ENCODE measurements at places on chromosomes 1 and 21.

DNA sequence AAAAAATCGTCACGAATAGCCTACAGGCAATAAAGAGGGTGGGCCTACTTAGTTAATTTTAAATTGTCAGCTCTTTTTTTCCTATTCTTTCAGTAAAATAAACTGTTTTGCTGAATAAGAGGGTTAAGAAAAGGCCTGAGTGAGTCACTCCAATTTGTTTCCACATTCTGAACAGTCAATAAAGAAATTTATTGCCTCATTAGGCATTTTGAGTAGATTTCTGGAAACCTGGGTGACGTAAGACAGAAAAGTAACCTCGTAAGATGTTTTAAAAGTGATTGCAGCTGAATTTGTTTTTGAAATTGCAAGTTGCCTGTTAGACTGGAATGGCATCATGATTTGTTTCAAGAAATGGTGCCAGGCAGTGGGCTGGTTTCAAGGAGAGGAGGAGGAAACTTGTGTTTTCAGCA, 439.3 kb downstream of the USP25 start:
- DNase-seq = peak; percentile 3

GRCh38 chr1:154627257-154628120, 19.5 kb upstream of the ADAR start:
- peak; percentile 72 for DNase-seq

DNA sequence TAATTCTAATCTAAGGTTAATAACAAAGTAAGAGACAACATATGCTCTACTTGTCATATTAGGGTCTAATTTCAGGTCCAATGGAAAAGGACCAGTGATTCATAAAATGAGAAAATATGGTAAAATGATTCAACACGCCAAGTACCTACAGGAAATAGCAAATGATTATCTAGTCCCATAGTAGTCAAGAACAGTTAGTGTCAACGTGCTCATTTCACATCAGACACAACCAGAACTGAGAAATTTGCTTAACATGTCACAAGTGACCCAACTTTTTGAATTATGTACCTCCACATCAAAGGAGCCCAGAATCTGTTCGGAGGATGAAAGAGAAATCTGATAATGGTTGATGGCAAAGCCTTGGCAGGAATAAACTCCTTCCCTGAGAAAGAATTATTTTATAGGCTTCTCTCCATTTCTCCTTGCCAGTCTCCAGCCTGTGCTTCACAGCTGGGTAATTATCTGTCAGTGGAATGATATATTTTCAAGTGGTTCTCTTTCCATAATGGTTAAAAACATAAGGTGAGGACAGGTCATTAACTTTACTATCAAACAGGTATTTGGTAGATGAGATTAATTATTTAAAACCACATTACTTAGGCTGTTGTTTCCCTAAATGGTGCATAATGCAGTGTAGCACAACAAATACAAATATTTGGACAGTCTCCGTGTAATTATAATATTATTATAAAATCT, 83.2 kb downstream of the APP start:
- no peak for DNase-seq

DNA sequence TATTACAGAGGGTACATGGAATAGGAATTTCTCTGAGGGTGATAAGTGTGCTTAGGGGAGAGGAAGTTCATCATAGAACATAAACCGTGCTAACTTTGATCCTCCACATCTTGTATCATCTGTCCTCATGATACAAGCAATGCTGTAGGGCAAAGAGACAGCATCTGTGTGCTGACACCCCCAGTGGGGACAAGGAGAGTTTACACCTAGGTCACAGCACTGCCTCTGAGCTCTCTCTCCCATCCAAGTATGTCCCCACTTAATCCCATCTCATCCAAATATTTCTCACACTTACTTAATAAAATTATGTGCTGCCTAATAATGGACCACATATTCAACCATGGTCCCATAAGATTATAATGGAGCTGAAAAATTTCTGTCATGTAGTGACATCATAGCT, 4.3 kb upstream of the TEDDM1 start:
- no peak for DNase-seq

- peak; percentile 86 for DNase-seq
Measured at GRCh38 chr1:8025061-8025670, 943 bp downstream of the ERRFI1 start.

GRCh38 chr1:84403347-84403746, 5.1 kb downstream of the DNASE2B start:
- no peak for DNase-seq

DNA sequence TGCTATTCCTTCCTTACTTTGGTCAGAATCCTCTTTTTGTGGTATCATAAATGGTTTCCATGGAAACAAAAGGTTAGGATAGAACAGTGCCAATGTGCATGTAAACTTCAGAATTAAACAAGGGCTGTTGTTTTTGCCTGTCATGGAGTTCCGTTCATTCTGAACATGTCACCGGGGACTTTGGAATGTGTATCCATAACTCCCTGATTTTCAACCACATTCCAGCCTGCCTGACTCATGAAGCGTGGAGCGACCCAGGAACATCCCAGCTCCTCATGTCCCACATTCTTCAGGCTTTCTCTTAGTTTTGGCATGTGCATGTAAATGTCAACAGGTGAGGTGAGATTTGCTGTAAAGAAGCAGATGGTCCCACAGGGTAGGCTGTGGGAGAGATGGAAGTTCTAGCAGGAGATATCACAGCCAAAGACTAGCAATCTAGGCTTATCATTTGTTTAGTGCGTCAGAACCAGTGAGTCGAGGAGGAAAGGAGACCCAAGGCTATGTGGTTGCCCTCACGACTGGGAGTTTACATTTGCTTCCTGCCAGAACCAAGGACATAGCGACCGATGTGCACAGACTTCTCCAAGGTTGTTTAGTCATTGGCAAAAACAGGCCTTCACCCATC, 23.0 kb upstream of the DNAJC11 start:
- peak; percentile 37 for DNase-seq

- DNase-seq = no peak
Measured at GRCh38 chr1:153633161-153633753, 609 bp upstream of the CHTOP start.

DNA sequence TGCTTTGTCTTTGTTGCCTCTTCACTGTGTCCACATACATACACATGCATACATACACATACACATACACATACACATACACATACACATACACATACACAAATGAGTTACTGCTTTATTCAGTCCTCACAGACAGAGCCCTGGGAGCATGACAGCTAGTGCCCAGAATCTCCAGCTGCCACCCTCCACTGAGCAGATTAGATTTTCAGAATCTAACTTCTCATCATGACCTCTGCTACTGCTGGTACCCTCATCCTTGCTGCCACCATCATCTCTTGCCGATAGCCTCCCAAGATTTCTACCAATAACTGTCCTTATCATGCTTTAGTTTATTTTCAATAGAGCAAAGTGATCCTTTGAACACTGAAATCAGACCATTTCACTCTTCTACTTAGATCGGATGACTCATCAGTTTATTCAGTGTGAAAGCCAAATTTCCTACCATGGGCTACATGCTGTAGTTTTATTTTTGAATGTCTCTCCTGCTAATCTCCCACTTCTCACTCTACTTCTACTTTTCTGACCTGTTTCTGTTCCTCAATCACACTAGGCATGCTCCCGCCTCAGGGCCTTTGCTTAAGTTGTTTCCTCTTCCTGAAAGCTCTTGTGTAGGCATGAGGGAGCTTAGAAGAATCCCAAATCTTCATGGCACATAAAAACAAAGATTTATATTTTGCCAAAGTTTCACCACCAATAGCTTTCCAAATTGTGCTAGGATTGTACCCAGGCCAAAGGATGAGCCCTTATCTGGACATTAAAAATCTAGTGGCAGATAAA, 43.0 kb downstream of the ATP6V1G3 start:
- peak; percentile 55 for DNase-seq

DNA sequence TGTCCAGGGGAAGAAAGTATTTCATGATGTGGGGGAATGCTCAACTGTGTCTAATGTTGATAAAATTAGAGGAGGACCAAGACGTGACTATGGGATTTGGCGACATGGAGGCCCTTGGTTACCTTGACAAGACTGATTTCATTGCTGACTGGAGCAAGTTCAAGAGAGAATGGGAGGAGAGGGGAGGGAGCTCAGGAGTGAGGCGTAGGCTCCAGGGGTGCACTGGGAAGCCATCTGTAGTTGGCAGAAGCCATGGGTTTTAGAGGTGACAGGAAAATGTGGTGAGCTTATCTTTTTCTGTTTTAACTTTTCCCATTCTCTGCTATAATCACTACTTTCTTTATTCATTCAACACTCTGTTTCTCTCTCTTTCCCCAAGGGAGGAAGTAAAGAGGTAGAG, 15.8 kb downstream of the UBE4B start:
- no peak for DNase-seq

DNA sequence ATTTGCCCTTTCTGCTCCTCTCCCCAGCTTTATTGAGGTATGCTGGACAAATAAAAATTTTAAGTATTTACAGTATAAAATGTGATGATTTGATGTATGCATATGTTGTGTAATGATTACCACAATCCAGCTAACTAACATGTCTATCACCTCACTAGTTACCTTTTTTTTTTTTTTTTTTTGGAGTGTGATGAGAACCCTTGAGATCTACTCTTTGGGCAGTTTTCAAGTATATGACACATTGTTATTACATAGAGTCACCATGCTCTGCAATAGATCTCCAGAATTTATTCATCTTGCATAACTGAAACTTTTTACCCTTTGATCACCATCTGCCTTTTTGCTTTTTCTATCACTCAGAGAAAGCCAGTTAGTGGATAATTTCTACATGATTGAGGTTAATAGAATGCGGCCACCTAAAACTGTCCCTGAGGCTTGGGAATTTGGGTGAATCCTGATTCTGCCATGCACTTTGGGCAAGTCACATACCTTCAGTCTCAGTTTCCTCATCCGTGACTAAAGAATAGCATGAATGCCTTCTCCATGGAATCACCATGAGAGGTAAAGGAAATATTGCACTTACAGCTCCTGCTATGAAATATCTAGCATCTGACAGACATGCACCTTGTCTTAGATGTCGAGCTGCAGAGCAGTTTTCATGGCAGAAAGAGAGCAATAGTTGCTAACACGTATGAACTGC, 295.2 kb downstream of the DISC1 start:
- DNase-seq = peak; percentile 15

- DNase-seq = no peak
Measured at GRCh38 chr1:228079601-228080263, 2.8 kb upstream of the ARF1 start.

GRCh38 chr1:163399001-163399400, 77.2 kb downstream of the NUF2 start:
- DNase-seq = no peak

- no peak for DNase-seq
Measured at GRCh38 chr1:2395245-2395644, 3.6 kb downstream of the RER1 start.

GRCh38 chr1:150912623-150913022, 13.5 kb upstream of the SETDB1 start:
- no peak for DNase-seq

- DNase-seq = no peak
Measured at GRCh38 chr1:228321435-228321834, 85.2 kb downstream of the TRIM11 start.

DNA sequence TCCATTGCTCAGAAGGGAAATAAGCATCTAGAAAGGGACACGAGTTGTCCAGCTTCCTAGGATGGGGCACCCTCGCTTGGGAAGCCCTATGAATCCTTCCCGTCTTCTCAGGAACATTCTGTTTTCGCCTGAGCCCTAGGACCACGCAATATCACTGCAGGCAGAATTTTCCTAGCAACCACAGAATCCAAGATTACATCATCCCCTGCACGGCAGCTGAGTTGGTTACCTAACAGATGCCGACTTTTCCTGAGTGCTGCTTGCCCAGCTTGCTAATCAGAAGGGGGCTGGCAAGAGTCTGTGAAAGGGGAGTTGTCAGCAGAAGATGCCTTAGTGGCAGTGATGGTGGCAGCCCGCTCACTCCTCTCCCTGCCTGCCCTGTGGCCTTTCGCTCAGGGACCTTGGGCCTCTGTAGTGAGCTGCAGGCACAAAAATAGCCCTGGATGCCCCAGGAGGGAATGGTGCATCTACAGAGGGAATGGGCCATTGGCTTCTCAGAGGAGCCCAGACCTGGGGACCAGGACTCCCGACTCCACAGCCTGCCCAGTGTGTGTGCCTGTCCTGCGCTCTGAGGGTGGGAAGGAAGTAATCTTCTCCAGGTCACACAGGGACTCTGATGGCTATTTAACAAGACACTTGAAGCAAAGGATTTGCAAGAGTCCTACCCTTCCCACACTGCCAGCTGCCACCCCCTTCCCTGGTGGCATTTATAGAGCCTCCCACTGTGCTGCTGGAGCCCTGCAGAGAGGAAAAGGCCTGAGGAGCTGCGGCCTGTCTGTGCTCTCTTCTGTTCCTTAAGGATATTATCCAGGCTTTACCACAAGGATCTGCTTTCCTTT, 28.9 kb upstream of the CLSTN1 start:
- DNase-seq = no peak

DNA sequence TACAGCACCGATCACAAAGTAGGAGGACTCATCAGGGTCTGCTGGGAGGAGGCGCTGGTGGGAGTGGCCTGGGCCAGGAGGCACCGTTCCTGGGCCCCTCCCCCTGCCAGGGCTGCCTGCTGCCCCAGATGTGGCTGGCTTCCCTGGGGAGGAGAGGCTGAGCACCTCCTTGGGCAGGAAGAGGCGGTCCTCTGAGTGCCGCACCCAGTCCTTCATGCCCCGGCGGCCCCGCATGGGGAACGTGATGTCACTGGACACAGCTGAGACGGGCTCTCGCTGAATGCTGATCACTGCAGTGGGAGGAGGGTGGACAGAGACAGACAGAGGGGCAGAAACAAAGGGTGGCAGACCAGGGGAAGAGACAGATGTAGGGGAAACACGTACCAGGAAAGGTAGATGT, 24.8 kb downstream of the ADGRB2 start:
- DNase-seq = peak; percentile 64

DNA sequence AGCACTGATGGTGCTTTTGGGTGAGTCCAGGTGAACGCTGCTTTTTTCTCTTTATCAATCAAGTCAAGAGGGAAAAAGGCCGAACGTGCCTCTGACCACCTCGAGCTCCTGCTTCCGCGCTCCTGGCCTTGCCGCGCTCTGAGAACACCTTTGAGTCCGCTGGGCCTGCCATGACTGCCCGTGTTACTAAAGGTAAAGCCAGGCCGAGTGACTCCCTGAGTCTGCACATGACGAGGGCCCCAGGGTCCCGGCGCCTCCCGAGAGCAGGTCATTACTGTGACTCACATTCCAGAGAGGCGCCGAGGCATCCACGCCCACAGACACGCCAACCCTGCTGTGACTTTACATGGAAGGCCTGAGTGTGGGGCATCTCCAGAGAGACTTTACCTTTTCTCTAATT, 11.1 kb downstream of the POFUT2 start:
- DNase-seq = no peak

- DNase-seq = peak; percentile 88
Measured at GRCh38 chr1:94541246-94542087, at the start of gene F3. TSS of gene F3 (minus strand) at chr1:94541759. CDS start at chr1:94541636, 123 bp downstream.

DNA sequence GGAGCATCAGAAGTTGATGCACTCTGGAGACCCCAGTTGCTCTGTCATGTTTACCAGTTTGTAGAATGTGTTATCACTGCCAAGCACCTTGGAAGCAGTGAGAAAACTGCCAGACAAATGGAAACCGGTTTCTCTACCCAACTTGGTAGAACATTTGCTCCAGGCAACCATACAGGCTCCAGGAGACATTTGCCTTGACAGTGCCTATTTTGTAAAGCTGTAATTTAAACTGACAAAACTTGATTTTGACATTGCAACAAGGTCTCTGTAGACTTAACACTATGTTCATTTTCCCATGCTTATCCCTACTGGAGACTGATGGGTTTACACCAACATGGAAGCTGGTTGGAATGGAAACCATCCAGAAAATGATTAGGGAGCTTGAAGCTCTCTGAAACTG, 97.6 kb downstream of the ROR1 start:
- DNase-seq = no peak
